Osteoblast (primary cell): ENCODE measurements at places on chromosomes 6 and 20.
A peak's percentile ranks its signal among the peaks of the same experiment; 100 is the strongest.

- DNase-seq: peak; percentile 96
Observed at GRCh38 chr6:159169557-159170332, 545 bp downstream of the FNDC1 start.

- DNase-seq: no peak
Observed at GRCh38 chr6:156691018-156691417, 86.2 kb upstream of the ARID1B start.

GRCh38 chr20:51013577-51014330 is 9.2 kb downstream of the KCNG1 start:
- no peak for DNase-seq

DNA sequence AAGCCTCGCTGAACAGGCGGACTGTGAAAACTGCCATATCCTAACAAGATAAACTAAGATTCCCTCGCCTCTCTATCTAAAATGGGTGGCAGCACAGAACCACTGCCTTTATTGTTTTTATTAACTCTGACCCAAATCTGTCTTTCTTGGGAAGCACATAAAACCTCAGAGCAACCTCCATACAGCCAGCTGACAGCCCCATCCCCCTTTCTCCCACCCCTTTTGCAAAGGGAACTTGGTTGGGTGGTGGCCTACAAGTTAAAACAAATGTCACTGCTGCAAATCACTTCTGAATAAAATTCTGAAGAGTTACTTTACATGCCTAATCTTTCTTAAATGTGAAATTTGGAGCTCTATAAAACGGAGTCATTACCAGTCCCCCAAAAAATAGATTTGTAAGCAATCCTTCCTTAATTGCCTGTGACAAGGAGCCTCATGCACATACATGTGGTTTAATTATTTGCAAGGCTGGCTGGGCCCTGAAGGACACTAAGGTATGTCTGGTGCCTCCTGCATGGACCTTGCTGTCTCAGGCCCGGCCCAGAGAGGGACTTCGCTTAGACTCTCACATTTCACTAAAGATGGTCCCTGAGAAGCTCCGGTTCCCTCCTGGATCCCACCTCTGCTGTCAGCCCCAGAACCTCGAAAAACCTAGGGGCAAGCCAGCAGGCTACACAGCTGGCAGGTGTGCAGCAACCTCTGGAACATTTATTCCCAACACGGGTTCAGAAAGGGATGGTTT is 21.7 kb downstream of the PXDC1 start:
- DNase-seq: no peak

GRCh38 chr20:49477200-49477599 is 5.3 kb downstream of the KCNB1 start:
- no peak for DNase-seq

GRCh38 chr6:31814677-31815024 is 432 bp downstream of the HSPA1L start:
- DNase-seq: peak; percentile 97

DNA sequence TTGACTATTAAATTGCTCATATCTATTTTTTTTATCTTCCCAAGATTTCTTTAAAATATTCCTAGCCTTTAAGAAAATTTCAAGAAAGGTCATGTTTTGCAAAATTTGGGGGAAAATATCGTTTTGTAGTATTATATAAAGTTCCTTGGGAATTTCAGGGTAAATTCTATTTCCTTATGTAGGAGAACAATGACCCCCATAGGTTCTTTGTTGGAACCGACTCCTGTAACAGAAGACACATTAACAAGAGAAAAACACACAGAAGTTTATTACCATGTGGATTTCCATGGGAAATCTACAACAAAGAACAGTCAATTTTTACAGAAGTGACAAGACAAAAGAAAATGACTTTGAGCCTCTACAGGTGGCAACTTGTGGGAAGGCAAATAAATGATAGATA is 68.1 kb downstream of the ADGB start:
- DNase-seq: no peak

DNA sequence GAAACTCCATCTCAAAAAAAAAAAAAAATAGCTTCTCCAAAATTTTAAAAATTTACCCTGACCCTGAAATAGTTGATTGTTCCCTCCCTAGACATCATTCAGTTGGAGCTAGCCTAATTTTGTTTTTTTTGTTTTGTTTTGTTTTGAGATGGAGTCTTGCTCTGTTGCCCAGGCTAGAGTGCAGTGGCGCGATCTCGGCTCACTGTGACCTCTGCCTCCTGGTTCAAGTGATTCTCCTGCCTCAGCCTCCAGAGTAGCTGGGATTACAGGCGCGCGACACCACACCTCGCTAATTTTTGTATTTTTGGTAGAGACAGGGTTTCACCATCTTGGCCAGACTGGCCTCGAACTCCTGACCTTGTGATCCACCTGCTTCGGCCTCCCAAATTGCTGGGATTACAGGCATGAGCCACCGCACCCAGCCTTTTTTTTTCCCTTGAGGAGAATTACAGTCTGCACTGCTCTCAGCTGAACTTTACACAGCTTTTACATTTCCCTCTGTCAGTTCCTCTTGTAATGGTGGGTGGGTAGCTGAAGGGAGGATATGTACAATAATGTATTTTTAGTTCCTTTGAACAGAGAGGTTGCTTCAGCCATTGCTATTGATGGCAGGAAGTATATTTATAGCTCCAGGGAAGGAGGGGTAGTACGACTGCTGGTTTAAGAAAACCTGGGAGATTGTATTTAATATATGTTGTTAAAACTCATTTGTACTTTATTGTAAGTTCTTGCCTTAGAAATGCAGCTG is 27.7 kb downstream of the PTPRA start:
- no peak for DNase-seq

DNA sequence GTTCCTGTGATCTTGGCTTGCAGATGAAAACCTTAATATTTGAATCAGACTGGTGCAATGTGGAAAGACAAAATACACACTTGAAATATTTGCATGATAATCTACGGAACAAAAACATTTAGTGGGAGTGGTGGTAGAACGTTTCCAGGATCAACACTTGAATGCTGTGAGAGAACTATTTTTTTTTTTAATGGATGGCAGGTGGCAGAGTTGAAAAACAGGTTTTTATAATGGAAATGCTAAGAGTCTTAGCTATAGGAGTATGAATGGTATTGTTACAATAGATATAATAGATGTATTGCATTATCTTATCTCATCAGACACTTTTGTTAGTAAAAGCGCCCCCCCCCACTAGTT is 49.2 kb downstream of the CDKAL1 start:
- no peak for DNase-seq

- no peak for DNase-seq
Observed at GRCh38 chr6:78199044-78199443, 546.2 kb downstream of the MEI4 start.

GRCh38 chr6:89268776-89269175 is 46.3 kb downstream of the GABRR2 start:
- no peak for DNase-seq

DNA sequence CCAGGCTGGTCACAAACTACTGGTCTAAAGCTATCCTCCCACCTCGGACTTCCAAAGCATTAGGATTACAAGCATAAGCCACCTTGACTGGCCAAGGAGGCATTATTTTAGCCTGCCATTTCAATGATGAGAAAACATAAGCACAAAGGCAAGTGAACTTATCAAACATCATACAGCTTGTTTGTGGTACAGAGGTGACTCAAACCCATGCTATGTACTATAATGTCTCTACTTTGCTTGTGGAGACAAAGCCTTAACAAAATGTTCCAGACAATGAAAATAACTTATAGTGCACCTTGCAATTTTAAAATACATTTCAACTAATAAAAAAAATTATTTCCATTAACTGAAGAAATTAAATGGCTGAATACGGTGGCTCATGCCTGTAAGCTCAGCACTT is 26.2 kb downstream of the HDAC2 start:
- DNase-seq: no peak

DNA sequence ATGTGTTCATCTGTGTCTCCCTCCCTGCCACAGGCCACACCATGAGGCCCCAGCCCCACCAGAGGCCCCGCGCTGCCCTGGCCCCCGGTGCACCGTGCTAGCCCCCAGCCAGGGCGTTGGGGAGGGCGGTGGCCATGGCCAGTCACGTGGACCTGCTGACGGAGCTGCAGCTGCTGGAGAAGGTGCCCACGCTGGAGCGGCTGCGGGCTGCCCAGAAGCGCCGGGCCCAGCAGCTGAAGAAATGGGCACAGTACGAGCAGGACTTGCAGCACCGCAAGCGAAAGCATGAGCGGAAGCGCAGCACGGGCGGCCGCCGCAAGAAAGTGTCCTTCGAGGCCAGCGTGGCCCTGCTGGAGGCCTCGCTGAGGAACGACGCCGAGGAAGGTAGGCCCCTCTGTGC is 30.3 kb downstream of the PPP1R16B start:
- no peak for DNase-seq

- no peak for DNase-seq
Observed at GRCh38 chr6:133683606-133684005, 205.3 kb upstream of the TCF21 start.

- no peak for DNase-seq
Observed at GRCh38 chr6:26306232-26306631, 58.8 kb upstream of the BTN3A2 start.

DNA sequence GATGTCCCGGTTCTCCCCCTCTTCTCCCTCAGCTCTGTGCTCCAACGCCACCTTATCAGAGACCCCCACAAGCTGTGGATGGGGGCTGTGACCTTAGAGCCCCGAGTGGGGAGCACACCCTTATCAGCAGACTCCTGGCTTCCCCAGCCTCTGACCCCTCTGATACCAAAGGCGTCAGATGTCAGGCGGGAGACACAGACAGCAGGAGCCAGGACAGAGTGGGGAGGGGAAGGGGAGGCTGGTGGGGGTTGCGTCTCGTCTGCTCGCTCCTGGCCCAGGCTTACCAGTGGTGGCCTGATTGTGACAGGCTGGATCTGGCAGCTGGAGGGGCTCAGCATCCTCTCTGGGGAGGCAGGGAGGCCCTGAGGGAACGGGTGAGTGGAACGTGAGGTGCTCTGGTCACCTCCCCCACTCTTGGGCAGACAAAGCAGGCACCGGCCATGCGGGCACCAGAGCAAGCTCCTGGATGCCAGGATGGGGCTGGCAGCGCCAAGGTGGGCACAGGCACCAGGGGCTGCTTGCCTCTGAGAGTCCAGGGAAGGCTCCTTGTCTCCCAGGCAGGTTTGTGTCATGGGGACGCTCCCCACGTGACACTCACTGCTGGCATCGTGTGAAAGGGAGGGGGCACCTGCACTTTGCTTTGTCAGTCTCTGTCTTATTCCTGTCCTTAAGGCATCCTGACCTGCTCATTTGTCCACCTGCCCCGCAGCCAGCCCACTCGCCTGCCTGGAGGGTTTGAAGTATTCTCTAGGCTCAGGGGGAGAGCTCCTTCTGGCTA is 27.8 kb upstream of the GATA5 start:
- no peak for DNase-seq

DNA sequence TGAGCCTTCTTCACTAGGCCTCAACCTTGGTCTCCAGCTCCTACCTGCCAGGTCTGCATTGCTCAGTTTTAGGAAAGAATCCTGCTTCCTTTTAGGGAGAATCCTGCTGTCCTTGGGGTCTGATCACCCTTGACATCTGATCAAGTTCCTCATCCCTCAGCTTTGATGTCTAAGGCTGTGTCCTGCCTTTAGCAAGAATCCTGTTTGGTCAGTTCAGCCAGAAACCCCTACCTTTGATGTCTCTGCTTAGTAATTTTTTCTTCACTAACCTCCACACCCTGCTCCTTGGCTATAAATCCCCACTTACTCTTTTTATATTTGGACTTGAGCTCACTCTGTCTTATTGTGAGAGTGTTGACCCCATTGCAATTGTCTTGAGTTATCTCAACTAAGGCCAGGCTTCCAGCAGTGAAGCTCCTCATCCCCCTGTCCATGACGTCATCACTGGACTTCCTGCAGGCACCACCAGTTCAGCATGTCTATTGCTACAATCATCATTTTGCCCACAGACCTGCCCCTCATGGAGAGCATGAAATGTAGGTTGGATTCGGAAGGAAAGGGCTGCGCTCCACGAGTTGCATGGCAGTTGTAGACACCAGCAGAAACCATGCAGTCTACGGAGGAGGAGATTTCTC is 4.7 kb upstream of the CST5 start:
- no peak for DNase-seq

DNA sequence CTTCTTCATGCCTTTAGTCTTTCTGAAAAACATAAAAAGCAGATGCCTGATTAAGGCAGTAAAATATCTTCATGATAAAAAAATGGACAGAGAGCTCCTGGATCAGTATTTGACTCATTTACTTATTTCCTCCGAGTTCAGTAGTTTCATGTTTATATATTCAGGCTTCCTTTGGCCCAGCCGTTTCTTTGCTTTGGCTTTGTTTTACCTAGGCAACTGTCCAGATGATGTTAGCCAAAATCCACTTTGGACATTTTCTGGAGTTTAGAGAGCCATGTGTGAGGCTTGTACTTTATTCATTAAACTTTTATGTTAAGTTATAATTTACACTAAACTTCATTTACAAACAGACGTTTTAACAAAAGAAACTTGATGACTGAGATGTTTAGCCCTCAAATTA is 307.1 kb upstream of the RSPO3 start:
- no peak for DNase-seq

DNA sequence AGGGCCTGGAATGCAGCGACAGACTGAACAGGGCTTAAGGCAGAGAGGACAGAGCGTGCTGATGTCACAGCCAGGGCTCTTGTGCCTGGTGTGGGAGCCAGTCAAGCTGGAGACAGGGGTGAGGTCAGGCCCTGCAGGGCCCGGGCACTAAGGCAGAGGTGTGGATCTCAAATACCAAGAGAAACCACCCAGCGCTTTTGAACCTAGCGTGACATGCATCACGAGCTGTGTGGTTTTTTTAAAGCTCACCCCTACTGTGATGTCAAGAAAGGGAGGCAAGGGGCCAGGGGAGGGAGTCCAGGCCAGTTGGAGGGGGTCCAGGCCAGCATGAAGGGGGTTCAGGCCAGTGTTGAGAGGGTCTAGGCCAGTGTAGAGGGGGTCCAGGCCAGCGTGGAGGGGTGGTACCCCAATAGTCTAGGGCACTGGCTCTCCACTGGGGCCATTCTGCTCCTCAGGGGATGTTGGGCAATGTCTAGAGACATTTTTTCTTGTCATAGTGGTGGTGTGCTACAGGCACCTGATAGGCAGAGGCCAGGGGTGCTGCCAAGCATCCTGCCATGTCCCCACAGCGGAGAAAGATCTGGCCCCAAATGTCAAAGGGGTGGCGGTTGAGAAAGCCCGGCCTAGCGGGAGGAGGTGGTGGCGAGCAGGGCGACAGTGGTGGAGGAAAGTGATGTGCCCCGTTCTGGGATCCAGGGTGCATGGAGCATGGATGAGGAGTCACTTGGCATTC is 42.6 kb downstream of the RBM38 start:
- DNase-seq: no peak

DNA sequence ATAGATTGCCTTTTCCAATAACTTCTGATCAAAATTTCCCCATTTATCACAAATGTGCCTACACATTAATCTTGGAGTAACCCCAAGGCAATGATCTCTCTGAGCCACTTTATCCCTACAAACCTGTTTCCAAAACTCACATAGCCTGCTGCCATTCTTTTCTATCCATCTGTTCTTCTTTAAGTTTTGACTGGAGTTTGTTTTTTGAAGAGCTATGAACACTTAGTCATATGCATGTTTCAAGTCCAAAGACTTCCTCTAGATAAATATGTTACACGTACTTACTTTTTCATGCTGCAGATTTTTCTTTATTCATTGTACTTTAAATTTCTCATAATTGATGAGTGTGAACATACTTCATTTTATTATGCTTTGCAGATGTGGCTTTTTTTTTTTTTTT is 488.9 kb upstream of the CITED2 start:
- peak; percentile 72 for DNase-seq

GRCh38 chr6:157133856-157134255 is 189.5 kb downstream of the TMEM242 start:
- no peak for DNase-seq

- no peak for DNase-seq
Observed at GRCh38 chr6:134654751-134655150, 295.1 kb downstream of the ALDH8A1 start.

GRCh38 chr20:48738399-48739304 is 89.1 kb downstream of the PREX1 start:
- DNase-seq: no peak
